ENCODE measurements at places on chromosomes 7 and 10.
A peak's percentile ranks its signal among the peaks of the same experiment; 100 is the strongest.

DNA sequence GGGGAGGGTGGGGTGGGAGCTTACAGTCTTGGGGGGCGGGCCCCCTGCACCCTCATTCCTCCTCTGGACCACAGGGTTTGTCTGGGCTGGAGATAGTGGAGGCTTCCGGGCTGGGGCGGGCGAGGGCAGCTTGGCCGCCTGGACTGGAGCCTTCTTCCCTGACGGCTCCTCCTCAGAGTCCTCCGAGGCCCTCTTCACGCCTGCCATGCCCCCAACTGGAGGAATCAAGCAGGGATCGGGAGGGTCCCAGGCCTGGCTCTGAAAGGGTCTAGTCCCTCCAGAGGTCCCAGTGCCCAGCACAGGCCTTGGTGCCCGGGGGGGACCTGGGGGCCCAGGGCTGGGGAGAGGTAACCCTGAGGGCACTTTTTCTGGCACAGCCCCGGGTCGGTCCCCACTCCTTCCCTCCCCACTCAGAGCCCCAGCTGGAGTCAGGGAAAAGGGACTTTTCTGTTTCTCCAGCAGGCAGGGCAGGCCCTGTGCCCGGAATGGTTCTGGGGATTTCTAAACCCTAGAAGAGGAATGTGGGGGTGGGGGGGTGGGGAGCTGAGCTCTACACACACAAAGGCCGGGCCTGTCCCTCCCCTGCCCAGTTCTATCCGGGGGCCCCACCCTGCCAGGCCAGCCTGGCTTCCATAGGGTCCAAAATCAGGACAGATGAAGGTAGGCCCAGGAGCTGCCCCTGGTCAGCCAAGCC, 11.6 kb downstream of the MICALL2 start:
- no peak for DNase-seq

- no peak for DNase-seq
These were observed 112.2 kb downstream of the CLEC2L start for GRCh38 chr7:139635526-139636302.

DNA sequence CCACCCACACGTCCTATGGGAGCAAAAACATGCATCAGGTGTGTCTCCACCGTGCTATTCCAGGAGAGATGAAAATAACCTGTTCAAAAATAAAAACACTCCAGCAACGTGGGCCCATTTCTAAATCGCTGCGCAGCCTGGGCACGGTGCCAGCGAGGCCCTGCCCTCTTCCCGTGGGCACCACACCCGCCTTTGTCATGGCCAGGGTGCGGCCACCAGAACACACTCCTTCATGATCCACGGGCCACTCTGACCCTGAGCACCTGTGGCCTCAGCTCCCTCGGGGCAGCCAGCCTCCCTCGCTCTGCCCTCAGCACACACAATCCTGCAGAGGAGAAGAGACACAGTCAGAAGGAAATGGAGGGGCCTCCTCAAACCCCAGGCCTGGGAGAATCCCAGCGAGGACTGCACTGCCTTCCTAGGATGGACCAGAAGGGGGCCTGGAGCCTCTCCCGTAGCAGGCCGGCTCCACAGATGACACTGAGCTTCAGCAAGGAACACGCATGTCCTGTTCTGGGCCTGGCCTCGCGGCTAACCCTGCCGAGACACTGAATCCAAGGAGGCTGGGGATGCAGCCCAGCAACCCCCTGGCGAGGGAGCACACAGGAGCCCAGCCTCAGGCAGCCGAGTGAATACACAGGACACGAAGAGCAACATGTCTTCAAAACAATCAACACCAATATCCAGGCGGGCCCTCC, 169.0 kb downstream of the MAD1L1 start:
- DNase-seq: peak; percentile 26

DNA sequence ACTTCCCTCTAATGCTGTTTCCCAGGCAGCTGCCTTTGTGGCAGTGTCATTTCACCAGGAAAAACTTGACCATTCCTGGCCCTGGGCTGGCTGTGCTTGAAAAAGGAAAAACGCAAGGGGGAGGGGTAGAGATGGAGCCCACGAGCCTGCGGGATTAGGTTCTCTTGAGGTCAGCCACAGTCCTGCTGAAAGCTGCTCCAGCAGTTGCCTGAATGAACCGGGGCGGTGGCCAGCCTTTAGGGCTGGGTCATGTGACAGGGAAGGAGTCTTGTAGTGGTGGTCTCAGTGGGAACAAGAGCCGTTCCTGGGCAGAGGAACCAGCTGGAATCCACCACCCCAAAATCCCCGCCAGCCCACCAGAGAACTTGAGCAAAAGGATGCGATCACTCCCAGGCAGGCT, 51.2 kb upstream of the LRRC4 start:
- DNase-seq: no peak

DNA sequence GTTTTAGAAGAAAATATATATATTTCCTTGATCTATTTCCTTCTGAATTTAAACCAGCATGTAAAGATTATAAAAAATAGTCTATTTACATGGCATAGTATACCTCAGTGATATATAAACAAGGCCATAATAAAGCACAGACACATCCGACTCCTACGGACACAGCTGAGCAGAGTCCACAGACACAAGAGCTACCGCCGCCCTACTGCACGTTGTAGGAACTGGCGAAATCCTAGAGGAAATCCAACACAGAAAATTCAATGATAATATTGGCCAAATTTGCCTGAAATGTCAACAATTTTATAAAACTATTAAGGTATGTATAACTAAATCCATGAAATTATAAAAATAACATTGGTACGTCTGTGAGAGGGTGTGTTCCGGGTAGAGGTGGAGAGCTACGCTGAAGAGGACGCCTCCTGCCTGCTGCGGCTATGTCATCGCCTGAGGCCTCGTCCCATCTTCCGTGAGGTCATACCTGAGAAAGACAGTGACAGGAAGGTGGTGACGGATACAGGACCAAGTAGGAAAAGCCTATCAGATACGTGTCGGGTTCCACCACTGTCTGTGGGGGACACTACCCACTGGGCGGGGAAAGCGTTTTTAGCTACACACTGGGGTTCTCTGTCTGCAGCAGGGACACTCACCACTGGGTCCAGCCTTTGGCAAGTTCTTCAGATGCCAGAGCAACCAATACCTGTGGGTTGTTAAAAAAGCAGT, 29.3 kb upstream of the NCAPG2 start:
- no peak for DNase-seq

- peak; percentile 76 for DNase-seq
These were observed at the start of the genes MRM2 and NUDT1 for GRCh38 chr7:2241580-2242540. TSS of gene MRM2 (minus strand) at chr7:2242205. CDS start at chr7:2242169, 36 bp downstream. TSS of gene NUDT1 (plus strand) at chr7:2242226. CDS start at chr7:2244575, 2,349 bp downstream.

DNA sequence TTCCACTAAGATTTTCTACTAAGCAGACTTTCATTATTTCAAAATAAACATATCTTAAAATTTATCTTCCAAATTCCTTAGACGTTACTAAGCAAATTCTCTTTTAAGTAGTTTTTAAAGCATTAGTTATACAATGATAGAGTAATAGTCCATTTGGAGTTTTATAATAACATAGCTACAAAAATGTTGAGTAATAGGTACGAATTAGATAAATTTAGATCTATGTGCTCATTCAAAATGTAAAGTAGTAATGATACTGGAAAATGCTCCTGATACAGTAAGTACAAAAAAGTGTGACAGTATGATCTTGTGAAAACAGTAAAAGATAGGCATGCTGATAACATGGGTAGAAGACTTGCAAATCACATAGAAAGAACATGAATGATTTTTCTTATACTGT, 4.5 kb downstream of the DMTF1 start:
- DNase-seq: peak; percentile 19

DNA sequence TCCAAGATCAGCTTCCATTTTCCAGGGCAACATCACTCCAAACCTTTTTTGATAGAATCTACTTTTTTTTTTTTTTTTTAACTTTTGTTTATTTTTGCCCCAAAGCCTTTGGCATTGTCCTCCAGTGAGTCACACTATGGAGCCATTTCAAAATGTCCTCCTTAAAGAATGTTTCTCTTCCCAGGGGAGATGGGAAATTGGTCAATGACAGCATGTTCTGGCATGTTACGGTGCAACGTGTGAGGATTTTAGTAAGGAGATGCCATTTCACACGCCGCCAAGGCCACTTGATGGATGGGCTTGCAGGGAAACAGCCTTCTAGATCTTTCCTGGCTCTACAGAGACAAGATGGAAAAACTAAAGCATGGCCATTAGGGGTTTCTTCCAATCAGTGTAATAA, 30.7 kb upstream of the TRIL start:
- DNase-seq: peak; percentile 100

DNA sequence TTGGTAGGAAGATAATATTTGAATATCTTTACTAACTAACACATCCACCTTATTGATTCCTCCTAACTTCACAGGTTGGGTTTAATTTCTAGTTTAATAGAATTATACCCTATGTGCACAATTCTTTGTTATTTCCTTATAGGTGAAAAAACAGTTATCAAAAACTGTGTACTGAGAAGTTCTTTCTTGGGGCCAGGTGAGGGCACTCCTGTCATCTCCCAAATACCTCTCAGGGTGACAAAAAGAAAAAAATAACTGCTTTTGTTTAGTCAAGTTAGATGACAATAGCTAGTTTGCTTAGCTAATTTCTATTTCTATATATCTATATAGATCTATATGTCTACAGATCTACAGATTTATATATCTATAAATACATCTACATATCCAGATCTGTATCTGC, 10.1 kb downstream of the FZD8 start:
- DNase-seq: no peak

GRCh38 chr7:29877196-29877595, 70.9 kb downstream of the WIPF3 start:
- DNase-seq: no peak

DNA sequence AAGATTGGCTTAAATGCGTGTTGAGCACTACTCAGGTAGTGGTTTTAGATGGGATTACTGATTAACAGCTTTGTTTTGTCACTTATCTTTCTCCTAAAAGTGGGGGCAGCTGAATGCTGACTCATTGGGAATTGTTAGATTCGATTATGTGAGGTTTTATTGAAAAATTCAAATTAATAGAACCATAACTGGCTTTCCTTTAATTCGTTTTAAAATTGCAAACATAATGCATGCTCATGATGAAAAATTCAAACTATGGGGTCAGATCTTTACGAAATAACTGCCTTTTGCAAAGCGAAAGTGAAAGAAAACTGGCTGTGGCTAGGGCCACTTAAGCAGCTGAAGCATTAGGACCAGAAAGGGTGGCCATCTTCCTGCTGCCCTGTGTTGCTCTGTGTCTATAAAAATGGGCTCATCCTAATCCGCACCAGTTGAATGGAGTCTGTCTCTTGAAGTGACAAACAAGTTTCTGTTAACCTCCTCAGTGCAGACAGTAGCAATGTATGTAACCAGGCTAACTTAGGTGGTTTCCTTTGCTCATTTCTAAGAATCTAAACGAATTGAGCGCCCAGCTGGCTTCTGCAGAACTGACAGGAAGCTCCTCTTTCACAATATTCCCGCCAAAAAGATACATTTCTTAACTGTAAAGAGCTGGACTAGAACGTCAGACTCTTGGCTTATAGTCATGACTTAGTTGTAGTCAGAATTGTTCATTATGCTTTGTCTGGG, 27.8 kb downstream of the DENND10 start:
- no peak for DNase-seq

DNA sequence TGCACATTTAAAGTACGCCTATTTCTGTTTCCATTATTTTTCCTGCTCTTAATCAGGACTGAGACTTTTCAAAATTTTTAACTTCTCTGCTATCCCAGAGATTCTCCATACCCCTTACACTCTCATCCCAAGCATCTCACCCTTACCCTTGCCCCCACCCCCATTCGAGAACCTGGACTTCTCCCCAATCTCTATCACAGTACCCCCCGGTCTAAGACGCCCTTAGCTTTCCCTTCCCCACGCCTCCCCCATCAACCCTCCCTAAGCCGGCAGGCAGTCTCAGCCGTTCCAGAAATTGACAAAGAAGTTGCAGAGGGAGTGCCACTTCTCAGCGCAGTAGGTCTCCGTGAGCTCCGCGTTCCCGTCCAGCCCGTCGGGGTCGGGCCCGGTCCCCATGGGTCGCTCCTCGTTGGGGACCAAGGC, 1.4 kb downstream of the FGFBP3 start:
- no peak for DNase-seq

DNA sequence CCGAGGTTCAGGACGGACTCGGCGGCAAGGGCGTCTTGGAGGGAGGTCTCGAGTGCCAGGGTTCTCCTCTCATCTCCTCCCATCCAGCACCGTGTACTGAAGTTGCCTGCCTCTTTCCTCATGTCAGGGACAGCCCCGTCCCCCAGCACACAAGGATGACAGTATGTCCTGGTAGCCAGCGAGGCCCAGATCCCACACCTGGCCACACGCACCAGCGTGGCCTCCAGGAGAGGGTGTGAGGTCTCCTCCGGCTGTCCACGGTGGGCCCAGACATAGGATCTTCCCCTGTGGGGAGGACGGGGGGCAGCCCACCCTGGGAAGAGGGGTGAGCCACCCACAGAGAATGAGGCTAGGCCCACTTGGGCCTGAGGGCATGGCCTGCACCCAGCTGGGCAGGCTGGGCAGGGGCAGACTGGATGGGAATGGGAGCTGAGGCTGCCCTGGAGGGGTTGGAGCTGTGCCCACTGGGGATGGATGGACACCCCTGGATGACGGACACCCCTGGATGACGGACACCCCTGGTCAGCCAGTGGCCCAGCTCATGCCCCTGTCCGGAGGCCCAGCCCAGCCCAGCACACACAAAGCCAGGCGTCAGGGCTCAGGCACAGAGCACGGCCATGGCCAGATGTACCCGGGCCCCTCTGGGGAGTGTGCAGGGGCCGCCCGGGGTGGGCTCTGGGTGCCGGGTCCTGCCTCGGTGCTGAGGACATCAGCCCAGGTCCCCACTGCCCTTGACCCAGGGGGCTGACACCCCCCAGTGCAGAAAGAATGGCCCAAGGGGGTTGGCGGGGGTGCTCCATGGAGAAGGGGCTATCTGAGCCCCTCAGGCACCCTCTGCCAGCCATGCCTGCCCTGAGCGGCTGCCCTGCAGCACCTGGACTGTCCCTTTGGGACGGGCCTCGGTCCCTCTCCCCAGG, 30.9 kb upstream of the CFAP46 start:
- DNase-seq: no peak

GRCh38 chr10:12500381-12501303, 151.3 kb downstream of the CAMK1D start:
- no peak for DNase-seq

DNA sequence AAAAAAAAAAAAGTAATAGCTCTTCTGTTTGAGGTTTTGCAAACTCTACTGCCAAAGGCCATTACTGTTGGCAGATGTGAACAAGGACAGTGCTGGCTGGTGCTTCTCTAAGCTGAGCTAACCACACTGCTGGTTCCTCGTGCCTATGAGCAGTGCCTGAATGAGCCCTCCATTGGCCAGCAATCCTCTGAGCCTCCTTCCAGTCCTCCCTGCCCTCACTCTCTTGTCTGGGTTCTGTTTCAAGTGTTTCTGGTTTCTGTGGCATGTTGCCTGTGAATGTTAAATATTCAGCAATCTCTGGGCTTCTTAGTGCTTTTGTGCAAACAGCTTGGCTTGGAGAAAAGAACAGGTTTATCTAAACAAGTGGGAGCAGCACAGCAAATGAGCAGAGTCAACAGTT, 161.3 kb upstream of the AUTS2 start:
- DNase-seq: no peak

GRCh38 chr10:111724121-111724520, 459.4 kb downstream of the GPAM start:
- DNase-seq: no peak

- peak; percentile 25 for DNase-seq
These were observed 70.2 kb downstream of the GRB10 start for GRCh38 chr7:50712252-50713122.

DNA sequence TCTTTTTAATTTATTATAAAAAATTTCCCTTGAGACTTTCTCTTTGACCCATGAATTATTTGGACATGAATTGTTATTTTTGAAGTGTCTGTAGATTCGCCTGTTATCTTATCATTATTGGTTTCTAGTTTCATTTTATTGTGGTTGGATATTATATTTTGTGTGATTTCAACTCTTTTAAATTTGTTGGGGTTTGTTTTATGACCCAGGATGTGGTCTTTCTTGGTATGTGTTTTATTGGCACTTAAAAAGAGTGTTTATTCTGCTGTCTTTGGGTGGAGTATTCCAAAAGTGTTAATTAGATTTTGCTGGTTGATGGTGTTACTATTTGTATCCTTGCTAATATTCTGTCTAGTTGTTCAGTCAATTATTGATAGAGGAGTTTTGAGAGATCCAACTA, 50.5 kb upstream of the GPR141 start:
- DNase-seq: no peak

Measured in fibroblast of skin of right biceps (primary cell).